CD4-positive, CD25-positive, alpha-beta regulatory T cell (primary cell): ENCODE measurements at places on chromosomes 2 and 18.
A peak's percentile ranks its signal among the peaks of the same experiment; 100 is the strongest.

DNA sequence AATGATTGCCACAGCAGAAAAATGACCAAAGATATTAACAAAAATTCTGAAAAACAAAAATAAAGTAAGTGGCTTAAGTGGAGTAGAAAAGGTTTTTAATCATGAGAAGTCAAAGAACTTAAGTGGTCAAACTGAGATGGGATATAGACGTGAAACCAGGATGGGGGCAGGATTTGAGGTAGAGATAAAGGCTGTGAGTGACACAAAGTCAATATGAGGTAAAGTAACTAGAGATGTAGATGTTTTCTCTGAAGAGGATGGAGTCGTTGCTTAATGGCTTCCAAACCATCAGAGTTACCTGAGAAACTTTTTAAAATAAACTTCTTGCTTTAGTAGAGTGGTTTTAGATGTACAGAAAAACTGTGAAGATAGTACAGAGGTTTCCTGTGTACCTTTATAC is 21.2 kb downstream of the ANKRD12 start:
- DNase-seq: no peak

GRCh38 chr2:235011607-235011928 is 59.8 kb downstream of the SH3BP4 start:
- DNase-seq: no peak

DNA sequence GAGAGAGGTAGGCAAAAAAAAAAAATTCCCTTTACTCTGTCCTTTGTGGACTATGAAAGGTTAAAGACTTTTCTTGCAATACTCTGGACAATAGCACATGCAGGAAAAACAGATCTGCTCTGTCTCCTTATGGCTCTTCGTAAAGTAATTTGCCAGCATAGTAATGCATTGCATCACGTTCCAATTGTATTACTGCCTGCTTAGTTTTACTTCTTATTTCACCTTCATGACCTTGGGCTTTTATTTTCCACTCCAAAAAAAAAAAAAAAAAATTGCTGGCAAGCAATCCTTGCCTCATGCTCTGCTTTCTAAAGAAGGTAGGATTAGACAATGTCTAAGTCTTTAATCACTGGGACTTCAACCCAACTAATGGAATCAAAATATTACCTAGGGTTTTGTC is 1802.7 kb downstream of the SUCLG1 start:
- no peak for DNase-seq

DNA sequence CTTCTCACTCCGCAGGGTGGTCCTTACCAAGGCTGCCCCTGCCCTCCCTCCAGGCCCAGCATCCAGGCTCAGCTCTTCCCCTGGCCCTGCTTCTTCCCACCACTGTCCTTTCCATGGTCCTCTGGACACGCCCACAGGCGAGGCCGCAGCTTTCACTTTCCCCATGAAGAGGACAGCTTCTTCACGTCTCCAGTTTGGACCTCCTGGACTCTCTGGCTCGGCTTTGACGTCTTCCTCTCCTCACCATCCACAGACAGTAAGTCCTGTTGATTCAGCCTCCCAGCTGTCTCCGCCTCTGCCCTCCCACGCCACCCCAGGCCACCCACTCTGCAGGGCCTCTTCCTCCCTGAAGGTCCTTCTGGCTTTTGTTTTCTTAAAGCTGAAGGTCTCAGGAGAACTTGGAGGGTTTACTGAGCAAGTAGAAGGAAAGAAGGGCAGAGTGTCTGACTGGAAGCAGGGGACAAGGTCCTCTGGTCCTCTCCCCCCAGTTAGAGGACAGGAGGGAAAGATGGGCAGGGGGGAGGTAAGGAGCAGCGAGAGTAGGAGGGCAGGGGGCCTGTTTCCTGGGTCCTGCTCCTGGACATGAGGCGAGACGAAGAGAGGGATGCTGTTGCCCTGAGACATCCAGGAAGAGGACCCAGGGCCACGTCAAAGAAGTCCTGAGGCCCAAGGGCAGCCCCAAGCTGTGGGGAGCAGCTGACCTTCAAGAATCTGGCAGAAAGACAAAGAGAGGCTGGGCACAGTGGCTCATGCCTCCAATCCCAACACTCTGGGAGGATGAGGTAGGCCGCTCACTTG is 24.7 kb upstream of the NMUR1 start:
- DNase-seq: no peak

GRCh38 chr2:72332720-72333119 is 185.1 kb upstream of the CYP26B1 start:
- DNase-seq: no peak

GRCh38 chr2:18473241-18474181 is 86.9 kb downstream of the RDH14 start:
- no peak for DNase-seq

- DNase-seq: no peak
These were observed 80.7 kb downstream of the CCBE1 start for GRCh38 chr18:59616501-59616900.

GRCh38 chr2:147713349-147713748 is 131.5 kb upstream of the ACVR2A start:
- DNase-seq: no peak

- DNase-seq: no peak
These were observed 156.2 kb upstream of the DSEL start for GRCh38 chr18:67672716-67673115.

- no peak for DNase-seq
These were observed 107.4 kb downstream of the POLR1A start for GRCh38 chr2:85998071-85998991.

GRCh38 chr2:19702267-19702666 is 199.5 kb downstream of the TTC32 start:
- no peak for DNase-seq

DNA sequence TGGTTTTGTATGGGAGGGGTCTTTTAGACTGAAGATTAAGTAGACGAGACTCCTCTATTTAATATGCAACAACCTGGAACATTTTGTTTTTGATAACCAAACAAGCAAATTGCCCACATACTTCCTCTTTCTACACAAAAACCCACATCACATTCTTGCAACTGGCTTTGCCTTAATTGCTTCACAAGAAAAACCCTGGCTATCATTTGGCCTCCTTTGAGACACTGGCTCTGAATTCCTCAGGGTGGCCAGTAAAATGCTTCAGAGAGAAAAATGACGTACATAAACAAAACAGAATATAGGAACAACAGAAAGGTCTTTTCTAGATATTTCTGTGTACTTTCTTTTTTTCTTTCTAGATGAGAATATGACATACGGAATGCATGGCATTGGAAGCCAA is 103.0 kb downstream of the TRIB2 start:
- DNase-seq: no peak

DNA sequence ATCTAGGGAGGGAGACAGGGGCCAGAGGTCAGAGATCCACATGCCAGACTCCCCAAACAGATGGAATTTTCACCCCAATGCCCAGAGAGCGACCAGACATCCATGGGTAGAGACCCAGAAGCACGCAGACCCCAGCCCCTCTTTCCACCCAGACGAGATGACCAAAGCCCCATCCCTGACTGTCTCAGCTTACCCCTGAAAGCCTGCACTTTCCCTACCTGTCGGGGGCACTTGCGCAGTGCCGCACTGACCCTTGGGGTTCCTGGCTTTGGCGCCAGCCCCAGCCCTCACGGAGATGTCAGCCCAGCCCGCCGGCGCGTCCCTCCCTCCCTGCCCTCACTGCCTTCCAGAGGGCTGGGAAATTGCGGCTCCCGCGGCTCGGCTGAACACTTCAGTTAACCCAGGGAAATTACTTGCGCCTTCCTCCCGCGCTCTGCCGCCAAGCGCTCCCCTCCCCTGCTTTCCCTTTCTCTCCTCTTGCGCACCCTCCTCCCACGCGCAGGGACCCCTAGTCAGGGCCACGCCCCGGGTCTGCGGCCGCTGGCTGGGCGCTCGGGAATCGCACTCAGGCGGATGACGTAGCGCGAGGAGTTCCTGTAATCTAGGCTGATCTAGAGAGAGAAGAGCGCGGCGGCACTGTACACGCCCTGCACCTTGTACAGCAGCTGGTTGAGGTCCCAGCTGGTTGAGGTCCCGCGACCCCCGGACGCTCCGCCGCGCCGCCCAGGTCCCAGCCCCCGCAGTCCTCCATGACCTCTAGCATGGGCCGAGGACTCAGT is 12.0 kb downstream of the ALPG start:
- DNase-seq: no peak

DNA sequence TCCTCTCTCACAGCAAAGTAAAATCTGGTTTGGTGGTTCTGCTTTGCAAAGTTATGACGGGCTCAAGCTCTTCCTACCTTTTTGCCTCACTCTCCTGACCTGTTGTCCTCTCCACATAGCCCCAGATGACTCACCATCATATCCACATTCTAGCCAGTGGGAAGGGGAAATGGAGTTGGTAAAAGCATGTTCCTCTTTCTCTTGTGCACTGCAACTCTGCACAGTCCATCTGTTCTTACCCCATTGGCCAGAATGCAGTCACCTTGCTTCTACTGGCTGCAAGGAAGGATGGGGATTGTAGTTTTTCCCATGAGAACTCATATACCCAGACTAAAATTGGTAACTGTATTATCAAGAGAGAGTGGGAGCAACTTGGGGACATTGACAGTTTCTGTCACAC is 50.4 kb upstream of the SMIM21 start:
- no peak for DNase-seq

GRCh38 chr2:126664234-126664633 is 8.3 kb downstream of the GYPC start:
- DNase-seq: peak; percentile 18

DNA sequence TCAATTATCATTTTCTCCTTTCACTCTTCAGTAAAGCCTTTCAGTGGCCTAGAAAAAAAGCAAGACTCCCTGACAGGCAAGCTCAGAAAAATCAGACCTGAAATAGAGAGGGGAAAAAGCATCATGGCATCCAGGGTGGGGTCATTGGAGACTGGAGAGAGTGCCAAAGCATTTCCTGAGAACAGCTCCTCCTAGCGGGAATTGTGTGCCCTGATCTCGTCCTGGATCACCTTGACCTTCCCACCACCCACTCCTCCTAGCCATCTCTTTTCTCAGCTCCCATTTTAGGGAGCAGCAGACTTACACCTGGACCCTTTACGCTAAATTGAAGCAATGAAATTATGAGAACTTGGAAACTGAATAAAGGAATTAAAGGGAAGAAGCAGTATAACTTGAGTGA is 176.6 kb downstream of the VWC2L start:
- DNase-seq: no peak

DNA sequence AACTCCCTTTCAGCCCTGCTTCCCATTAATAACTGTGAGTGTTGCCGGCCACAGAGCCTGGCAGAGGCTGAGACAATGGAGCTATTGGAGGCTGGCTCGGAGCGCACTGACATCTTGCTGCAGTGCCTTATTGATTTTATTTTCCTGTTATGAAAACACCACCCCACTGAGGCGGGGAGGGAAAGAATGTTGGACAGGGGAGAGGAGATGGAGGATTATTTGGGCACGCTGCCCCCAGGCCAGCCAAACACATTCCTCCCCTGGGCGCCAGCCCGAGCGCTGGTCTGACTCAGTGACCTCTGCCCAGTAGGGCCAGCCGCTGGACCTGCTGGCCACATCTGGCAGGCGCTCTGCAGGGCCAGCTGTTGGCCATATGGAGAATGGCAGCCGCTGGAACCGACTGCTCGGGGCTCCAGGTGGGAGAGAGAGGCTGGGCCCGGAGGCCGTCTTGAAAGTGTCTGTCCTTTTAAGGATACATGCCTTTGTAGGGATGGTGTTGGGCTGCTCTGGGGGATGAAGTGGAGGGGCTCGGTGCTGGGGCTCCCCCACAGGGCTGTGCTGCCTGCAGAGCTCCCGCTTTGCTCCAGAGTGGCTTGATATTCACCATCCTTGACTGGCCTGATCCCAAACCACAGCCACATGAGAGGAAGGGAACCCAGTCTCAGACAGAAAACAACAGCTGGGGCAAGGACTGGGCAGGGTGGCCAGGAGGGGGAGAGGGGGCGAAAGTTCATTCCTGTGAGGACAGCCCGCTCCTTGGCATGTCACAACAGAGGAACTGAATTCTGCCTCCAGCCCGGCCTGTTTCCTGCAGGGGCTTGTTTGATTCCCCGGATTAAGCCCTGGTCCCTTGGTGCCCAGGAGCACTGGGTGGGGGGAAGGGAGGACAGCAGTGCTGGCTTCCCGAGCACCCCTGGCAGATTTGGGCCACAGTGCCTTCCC is 179.0 kb downstream of the KLHL29 start:
- DNase-seq: no peak

DNA sequence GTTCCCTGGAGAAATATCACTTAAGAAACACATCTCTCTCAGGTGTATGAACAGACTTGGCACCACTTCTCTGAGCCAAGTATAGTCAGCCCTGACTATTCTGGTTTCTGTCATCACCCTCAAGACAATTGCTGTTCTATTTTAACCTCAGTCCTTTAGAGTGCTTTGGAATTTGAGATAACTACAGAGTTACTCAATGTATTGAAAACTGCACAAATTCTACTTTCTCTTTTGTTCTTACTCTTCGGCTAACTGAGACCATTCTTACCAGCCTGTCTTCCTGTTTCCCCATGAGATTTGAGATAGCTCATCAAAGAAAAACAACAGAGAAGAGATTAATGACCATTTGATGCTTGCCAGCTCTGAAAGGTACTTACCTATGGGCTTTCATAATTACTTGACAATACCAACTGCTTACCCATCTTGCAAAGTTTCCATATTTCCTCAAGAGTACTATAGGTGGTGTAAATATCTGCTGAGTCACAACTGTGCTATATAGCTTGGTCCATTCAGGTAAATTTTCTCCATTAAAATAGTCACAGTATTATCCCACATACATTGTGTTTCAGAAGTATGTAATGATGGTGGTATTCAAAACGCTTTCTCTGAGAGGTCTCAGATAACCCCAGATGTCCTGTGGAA is 467.5 kb upstream of the CHST9 start:
- no peak for DNase-seq

DNA sequence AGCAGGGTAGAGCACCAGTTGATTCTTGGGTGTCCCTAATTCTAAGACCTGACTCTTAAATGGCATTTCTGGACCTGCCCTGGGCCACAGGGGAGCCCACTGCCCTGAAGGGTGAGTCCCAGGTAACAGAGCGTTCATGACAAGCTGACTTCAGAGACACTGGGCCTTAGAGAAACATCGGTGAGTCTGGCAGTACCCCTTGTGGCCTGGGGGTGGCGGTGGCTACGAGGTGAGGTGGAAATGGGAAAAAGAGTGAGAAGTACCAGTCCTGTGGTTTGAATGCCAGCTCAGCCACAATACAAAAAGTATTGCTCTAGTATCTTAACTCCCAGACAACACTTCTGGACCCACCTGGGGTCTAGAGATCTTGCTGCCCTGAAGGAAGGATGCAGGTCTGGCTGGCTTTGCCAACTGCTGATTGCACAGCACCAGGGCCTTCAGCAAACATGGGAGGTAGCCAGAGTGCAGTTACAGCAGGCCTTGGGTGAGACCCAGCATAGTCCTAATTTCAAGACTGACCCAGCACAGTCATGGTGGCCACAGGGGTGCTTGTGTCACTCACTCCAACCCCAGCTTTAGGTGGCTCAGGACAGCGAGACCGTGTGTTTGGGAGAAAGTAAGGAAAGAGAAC is 44.5 kb downstream of the USP34 start:
- peak; percentile 77 for DNase-seq

GRCh38 chr18:9771261-9771976 is 63.3 kb downstream of the RAB31 start:
- DNase-seq: peak; percentile 7
